NCI-H187 (cell line): ENCODE measurements at places on chromosomes 3 and 15.

GRCh38 chr3:181741417-181741816, 29.7 kb downstream of the SOX2 start:
- no peak for DNase-seq

- DNase-seq: no peak
These were observed 108.7 kb downstream of the MYO9A start for GRCh38 chr15:72009222-72009621.

GRCh38 chr15:80977627-80978036, 12.0 kb downstream of the MESD start:
- no peak for DNase-seq

- no peak for DNase-seq
These were observed 13.9 kb upstream of the C15orf61 start for GRCh38 chr15:67506775-67507747.

DNA sequence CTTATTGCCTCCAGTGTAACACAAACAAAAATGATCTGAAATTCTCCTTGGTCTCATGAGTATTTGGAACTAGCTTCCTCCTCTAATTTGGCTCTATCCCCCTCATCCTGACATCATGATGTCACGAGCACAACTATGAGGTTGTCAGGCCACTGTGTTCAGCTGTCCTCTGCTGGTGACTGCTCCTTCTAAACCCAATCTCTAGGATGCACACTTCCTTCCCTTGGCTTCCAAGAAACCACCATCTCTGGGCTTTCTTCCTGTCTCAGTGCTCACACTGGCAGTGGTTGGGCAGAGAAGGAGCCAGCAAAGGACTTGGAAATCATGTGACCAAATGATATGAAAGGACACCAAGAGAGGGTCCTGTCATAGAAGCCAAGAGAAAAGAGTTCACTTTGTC, 30.7 kb upstream of the EIF1B start:
- no peak for DNase-seq

DNA sequence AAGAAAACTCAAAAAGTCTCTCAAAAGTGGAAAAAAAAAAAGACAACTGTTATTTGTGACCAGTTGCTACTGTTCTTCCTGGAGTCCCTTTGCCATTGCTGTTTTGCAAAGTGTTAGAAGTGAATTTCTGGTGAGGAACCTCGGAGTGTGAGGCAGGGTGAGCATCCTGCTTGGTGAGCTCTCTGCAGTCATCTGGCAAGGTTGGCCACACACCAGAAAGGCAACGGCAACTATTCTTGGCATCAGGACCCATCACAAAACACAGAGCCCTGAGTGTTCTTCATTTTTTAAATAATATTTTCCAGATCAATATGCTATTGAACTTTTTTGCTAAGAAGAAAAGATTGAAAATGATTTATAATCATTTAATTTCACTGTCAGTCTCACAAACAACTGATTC, 60.7 kb downstream of the CGNL1 start:
- no peak for DNase-seq

DNA sequence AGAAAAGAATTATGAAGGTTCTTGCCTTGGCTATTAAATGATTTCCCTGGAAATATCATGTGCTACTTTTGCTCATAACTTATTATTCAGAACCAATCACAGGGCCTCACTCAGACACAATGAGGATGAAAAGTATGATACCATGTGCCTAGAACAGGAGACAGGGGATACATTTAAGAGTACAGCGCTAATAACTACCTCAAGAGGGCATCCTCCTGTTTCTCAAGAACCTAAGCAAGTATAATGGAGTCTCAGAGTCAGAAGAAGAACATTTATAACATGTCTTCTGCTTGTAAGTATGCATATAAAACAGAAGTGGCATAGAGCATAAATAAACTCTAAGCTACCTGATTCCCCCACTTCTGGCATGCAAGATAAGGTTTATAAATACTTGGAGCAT, 125.4 kb upstream of the MME start:
- no peak for DNase-seq

- DNase-seq: no peak
These were observed 140.9 kb downstream of the ATP8B4 start for GRCh38 chr15:49978121-49978520.

GRCh38 chr3:66492672-66493071, 8.2 kb downstream of the LRIG1 start:
- no peak for DNase-seq

- no peak for DNase-seq
These were observed 11.5 kb upstream of the PARP14 start for GRCh38 chr3:122668930-122669730.

- no peak for DNase-seq
These were observed 298.2 kb upstream of the SATB1 start for GRCh38 chr3:18723206-18723810.
